Stimulated activated CD4-positive, alpha-beta T cell treated with anti-CD3 and anti-CD28 coated beads, TNF-alpha, amount 100 ng/mL, for 1 hour (primary cell): ENCODE measurements at places on chromosomes 3 and 15.

- DNase-seq = no peak
Measured at GRCh38 chr15:87597346-87598052, 659.0 kb downstream of the NTRK3 start.

- no peak for DNase-seq
Measured at GRCh38 chr15:72599855-72600464, 54.5 kb upstream of the GOLGA6B start.

DNA sequence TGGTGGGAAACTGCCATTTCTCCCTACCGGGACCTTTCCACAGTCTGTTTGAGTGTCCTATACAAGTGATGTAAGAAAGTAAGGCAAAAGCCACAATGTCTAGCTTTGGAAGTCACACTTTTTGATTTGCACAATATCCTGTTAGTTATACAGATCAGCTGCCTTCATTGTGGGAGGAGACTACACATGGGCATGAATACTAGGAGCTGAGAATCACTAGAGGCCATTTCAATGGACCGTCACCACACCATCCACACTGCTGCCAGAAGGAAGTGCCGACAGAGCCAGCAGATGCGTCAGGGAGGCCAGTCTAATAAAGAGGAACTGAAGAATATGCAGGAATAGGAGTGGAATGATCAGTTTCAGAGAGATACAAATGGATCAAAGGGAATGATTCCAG, 65.8 kb downstream of the SCN11A start:
- DNase-seq = no peak

DNA sequence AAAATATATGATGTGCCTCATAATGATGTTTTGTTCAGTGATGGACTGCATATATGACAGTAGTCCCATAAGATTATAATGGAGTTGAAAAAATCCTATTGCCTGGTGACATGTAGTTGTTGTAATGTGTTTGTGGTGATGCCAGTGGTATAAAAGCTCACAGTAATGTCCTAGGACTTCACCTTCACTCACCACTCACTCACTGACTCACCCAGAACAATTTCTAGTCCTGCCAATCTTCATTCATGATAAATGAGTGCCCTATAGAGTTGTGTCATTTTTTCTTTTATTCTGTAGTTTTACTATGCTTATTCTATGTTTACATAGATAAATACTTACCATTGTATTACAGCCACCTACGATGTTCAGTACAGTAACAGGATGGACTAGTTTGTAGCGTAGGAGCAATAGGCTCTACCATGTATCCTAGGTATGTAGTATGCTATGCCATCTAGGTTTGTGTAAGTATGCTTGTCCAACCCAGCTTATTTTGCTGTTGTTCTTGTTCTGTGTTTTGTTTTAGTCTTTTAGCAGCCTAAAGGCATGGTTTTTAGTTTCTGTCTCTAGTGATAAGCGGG, 88.5 kb upstream of the LRRFIP2 start:
- DNase-seq = no peak

DNA sequence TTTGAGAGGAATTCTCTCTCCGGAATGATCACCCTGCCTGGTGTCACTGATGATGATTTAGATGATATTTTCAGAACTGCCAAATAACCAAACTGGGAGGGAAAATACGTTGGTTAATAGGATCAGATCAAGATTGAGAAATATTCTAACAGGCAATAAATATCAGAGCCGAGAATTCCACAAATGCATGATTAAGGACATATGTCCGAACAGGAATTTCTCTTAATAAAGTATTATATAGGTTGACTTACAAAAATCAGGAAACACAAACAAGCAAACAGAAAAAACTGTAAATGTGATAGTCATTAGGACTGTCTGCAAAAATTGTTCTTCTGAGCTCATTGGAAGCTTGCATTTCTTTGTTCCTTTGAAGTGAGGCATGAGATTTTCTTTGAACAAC, 75.1 kb upstream of the PHLDB2 start:
- no peak for DNase-seq

- no peak for DNase-seq
Measured at GRCh38 chr15:77069521-77070121, 1.3 kb downstream of the TSPAN3 start.

GRCh38 chr15:84647726-84648125, 6.4 kb downstream of the WDR73 start:
- no peak for DNase-seq

DNA sequence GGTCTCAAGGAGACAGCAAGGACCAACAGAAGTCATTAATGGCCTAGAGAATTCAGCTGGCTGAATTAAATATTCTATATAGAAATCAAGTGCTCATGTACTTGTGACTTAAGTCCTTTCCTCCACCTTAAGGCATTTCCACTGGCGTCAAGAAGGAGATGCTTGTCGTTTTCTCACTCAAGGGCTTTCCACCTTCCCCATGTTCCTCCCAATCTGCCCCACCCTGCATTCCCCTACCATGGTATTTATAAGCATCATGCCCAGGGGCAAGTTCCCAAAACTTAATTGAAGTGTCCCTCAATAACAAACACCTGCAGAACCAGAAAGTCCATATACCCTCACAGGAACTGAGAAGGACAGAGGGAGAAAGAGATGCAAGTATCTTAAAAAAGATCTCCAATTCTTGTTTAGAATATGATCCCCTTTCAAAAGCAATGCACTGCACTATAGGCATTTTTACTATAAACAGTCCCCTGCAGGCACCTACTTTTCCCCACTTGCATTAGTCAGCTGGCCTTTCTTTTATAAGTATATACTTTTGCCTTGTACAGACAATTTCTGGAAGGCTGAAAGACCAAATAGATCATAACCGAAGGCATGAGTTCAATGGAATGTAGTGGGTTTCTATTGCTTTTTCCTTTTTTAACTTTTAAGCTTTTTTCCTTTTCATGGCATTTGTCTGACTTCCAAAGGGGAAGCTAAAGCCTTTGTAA, 29.6 kb downstream of the TMEM39A start:
- no peak for DNase-seq

GRCh38 chr15:27062951-27063350, 92.0 kb downstream of the GABRG3 start:
- DNase-seq = no peak

- DNase-seq = no peak
Measured at GRCh38 chr3:143769616-143770015, 78.7 kb downstream of the SLC9A9 start.

DNA sequence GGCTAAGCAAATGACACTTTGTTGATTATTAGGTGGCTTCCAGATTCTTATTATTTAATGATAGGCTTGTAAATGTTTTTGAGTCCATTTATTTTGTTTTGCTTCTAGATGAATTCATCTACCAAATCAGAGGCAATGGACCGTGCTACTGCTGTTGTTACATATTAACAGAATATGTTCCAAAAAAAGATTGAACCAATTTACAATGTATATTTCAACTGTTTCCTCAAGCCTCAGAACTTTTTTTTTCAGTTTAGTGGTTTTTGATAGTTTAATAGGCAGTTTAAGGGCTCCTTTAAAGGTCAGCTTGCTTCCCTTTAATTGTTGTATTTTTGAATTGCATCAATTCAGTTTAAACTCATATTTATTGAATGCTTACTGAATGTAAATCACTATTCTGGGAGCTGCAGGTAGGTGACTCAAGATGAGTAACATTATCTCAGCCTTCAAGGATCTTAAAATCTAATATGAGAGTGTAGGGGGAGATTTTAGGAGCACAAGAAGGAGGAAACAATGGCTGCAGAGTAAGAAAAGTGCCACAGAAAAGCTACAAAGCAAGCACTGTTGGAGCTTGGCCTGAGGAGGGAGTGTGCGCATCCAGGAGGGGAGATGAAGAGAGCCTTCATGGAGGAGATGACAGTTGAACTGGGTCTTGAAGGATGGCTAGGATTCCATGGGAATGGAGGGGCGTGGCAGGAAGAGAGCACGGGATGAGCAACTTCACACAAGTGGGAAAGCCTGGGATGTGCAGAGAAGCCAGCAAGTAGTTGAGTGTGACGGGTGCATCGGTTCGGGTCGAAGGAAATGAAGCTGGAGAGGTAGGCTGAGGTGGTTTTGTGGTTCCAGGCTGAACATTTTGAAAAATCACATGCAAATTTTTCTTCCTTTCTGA, 14.7 kb downstream of the MAP2K1 start:
- no peak for DNase-seq
